ENCODE measurements at places on chromosomes 12 and 14.

GRCh38 chr12:23197266-23197665 lies 572.3 kb downstream of the ETNK1 start:
- H3K36me3 ChIP-seq, result no peaks in the 10 kb centered on the region
- H3K4me3 ChIP-seq, result no peak overlapping the region
- no peak overlapping the region for H3K27ac ChIP-seq
- H3K4me1 ChIP-seq, result no peaks in the 10 kb centered on the region
- peak; percentile 45 for DNase-seq
- H3K27me3 ChIP-seq, result no peaks in the 10 kb centered on the region

- no peaks in the 10 kb centered on the region for H3K36me3 ChIP-seq
- H3K4me1 ChIP-seq, result no peaks in the 10 kb centered on the region
- no peak overlapping the region for H3K27ac ChIP-seq
- no peak overlapping the region for H3K4me3 ChIP-seq
These were observed 693.0 kb downstream of the NRXN3 start for GRCh38 chr14:78863143-78863542.

DNA sequence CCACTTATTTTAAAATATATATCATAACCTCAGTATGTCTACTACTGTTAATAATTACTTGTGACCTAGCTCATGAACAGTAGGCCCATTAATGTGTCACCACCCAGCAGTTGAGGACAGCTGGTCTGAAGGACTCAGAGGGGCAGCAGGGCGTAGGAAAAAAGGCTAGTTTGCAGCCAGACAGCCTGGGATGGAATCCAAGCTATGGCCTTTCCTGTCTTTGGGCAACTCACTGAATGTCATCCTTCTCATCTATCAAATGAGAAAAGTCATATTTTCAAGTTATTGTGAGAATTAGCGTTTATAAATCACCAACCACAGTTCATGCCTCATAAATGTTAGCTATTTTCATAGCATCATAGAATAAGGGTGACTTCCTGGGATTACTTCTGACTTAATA lies 12.3 kb downstream of the DENND5B start:
- no peak overlapping the region for H3K27ac ChIP-seq
- peaks cover 19% of the 10 kb centered on the region for H3K4me1 ChIP-seq
- peak; percentile 62 for DNase-seq

- DNase-seq, result no peak
- no peak overlapping the region for H3K27ac ChIP-seq
- H3K27me3 ChIP-seq, result no peaks in the 10 kb centered on the region
- H3K4me3 ChIP-seq, result no peak overlapping the region
- H3K4me1 ChIP-seq, result peaks cover 11% of the 10 kb centered on the region
These were observed 46.0 kb downstream of the PHLDA1 start for GRCh38 chr12:75985566-75985965.

DNA sequence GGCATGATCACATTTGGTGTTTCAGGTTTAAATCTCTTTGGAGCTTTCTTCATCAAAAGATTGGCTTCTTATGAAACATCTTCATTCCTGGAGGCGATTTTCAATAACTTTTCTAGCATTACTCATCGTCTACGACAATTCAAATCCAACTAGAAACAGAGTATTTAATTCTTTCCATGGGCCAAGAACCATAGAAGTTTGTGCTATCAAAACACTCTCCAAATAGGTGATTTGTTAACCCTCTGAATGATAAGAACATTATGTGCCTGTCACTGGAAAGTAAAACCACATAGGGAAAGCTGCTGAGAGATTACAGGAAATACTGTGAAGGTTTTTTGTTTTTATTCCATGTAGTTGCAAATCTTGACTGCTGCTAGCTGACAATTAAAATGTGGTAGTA lies 6.9 kb upstream of the DCN start:
- no peaks in the 10 kb centered on the region for H3K4me1 ChIP-seq
- no peaks in the 10 kb centered on the region for H3K27me3 ChIP-seq
- no peak overlapping the region for H3K4me3 ChIP-seq

DNA sequence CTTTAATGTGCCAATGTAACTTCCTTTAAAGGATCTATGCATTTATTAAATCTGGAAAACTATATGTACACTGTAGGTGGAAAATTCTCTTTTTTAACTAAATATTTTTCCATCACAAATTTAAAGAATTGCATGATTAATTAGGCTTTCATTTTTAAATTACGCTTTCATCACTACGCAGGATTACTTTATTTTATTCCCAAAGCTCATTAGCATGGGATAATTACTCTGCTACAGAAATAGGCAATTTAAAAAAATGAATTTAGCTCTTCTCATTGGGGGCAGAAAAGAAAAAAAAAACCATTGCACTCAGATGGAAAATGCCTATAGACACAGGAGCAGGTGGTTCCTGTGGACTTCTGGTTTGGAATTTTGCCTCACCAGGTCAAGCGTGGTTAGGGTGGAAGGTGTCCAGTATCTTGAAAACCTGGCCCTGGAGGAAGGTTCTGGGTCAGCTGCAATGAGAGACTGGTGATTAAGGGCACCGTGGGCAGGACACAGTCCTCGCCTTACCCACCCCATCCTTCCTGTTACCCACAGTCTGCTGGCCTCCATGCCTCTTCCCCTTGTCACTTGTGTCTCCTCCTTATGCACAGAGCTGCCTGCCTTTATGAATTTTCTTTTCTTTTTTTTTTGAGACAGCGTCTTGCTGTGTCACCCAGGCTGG lies 17.3 kb upstream of the RIN3 start:
- peaks cover 3% of the 10 kb centered on the region for H3K27me3 ChIP-seq
- H3K4me1 ChIP-seq, result no peaks in the 10 kb centered on the region
- H3K4me3 ChIP-seq, result no peak overlapping the region
- no peak overlapping the region for H3K27ac ChIP-seq
- peak; percentile 28 for DNase-seq

DNA sequence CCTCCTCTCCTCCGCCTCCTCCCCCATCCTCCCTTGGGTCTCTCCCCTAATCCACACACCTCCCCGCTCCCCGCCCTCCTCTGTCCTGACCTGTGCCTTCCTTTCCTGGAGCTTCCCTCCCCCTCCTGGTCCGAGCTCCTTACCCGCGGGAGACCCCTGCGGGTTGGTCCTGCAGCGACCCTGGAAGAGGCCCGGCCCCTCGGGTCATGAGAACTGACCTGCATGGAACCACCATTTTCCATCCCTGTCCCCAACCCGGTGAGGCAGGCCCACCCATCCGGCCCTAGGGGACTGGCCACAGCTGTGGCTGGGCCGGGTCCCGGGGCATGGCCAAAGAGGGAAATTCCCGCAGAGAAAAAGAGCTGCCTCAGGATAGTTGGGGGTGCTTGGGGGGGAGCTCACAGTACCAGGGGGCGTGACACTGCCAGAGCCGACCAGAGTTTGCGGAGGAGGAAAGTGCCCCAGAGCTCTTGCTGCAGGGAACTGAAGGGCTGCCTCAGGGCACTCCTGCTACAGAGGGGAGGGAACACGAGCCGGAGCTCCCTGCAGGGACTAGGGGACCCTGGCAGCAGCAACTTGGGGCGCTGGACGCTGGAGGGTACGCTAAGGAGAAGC lies 613 bp downstream of the ARHGEF40 start:
- H3K4me3 ChIP-seq, result peak overlapping the region; percentile 54
- H3K27ac ChIP-seq, result no peak overlapping the region
- peaks cover 16% of the 10 kb centered on the region for H3K27me3 ChIP-seq
- peaks cover 2% of the 10 kb centered on the region for H3K36me3 ChIP-seq
- peaks cover 10% of the 10 kb centered on the region for H3K4me1 ChIP-seq

DNA sequence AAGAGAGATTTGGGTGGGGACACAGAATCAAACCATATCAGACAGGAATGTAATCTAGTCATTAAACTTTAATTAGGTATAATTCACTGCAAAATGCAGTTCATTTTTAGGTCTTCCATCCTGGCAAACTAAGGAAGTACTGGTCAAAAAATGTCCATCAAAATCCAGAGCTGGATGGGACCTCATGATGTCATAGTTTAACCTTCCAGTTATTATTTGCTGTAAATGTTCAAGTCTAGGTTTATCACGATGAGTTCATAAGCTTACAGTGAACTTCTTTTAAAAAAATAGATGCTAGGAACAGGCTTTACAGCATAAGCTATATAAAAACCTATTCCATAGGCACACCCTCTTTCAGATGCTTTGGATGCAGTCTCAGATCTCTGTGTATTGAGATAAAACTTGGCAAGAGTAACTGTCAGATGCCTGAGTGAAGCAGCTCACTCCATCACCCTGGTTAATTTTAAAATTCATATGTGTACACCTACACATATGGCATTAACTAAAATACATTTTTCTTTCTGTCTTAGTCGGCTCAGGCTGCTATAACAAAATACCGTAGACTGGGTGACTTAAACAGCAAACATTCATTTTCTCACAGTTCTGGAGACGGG lies 7.9 kb downstream of the SSPN start:
- H3K27ac ChIP-seq, result no peak overlapping the region
- peaks cover 9% of the 10 kb centered on the region for H3K27me3 ChIP-seq
- H3K4me1 ChIP-seq, result no peaks in the 10 kb centered on the region
- H3K4me3 ChIP-seq, result no peak overlapping the region
- H3K36me3 ChIP-seq, result no peaks in the 10 kb centered on the region
- no peak for DNase-seq

GRCh38 chr12:120687578-120688289 lies 785 bp downstream of the MLEC start:
- H3K27ac ChIP-seq, result peak overlapping the region; percentile 46
- DNase-seq, result peak; percentile 46
- H3K4me3 ChIP-seq, result peak overlapping the region; percentile 80
- H3K4me1 ChIP-seq, result peaks cover 35% of the 10 kb centered on the region
- no peaks in the 10 kb centered on the region for H3K27me3 ChIP-seq

DNA sequence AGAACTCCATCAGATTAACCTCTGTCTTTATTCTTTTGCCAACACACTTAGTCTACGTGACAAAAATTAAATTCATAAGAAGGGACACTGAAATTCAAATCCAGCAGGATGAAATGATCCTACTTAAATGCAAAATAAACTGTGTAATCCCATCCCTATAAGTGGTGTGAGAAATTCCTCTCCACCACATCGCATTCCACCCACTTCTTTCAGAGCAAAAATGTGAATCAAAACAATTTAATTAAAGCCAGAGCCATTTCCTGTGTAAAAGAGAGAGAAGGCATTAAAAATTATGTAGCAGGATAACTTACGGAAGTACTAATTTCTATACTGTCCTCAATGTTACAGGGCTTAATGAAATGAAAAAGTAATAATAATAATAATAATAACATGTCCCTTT lies 844.3 kb downstream of the GALC start:
- H3K4me3 ChIP-seq, result no peak overlapping the region
- no peaks in the 10 kb centered on the region for H3K4me1 ChIP-seq
- no peaks in the 10 kb centered on the region for H3K27me3 ChIP-seq

DNA sequence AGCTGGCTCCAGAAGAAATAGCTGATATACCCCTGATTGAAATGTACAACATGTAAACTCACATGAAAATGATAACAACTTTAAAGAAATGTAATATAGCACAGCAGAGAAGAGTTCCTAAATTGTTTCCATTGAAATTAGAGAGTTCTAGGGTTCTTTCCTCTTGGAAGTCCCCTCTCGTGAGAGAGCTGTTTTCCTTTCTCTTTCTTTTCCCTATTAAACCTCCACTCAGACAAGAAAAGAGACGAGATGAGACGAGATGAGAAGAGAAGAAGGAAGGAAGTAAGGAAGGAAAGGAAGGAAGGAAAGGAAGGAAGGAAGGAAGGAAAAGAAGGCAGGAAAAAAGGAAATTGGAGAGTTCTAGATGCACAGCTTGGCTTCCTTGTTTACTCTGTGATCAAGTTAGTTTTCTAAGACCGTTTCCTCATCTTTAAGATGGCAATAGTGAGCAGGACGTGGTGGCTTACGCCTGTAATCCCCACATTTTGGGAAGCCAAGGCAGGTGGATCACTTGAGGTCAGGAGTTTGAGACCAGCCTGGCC lies 11.9 kb downstream of the DRAM1 start:
- DNase-seq, result no peak
- H3K27ac ChIP-seq, result no peak overlapping the region
- no peak overlapping the region for H3K4me3 ChIP-seq
- no peaks in the 10 kb centered on the region for H3K36me3 ChIP-seq
- H3K4me1 ChIP-seq, result peaks cover 36% of the 10 kb centered on the region

All from endothelial cell of umbilical vein (primary cell).